ENCODE measurements at places on chromosomes 5 and 9.

- DNase-seq: no peak
Observed at GRCh38 chr9:125579030-125579932, 127.7 kb downstream of the MAPKAP1 start.

DNA sequence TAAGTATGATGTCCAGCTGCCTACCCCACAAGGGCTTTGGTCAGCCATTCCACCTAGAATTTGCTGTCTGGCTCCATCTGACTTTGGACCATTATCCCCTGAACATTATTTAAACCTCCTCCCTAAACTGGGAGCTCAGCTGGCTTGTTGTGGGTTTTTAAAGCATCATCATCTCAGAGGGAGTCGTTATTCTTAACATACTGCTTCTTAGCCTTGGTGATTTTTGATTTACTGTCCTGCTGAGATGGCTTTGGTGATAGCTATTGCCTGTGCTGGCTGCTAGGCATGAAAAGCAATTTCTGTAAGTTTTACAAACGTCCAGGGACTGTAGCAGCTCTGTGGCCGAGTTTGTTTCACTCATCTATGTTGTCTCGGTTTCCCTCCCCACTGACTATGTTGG, 256.1 kb downstream of the NR3C1 start:
- no peak for DNase-seq

DNA sequence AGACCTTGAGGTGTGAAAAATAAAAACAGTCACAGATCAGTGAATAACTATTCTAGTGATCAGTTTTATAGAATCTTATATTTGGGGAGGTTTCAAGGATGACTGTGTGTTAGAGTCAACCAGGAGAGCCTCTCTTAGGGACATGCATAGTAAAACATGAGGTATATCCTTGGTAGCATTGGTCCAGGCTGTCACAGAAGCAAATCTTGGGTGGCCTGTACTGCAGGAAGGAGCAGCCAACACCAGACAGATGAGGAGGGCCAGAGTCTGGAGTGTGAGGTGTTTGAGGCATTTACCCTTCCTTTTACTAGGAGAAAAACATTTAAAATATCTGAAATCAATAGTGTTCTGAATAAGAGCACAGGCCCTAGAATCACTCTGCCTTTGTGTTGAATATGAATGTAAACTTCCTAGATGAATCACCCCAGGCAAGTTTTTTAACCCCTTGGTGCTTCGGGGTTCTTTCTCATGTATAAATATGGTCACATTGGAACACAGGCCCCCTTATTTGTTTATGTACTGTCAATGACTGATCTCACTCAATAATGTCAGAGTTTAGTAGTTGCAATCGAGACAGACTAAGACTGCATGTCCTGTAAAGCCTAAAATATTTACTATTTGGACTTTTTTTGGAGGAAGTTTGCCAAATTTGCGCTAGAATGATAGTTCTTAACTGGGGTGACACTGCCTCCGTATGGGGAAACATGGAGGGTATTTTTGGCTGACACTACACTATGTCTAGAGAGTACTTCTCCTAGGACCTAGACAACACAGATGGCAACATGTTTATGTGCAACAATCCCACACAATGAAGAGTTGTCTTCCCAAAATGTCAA, 416.5 kb upstream of the POU5F2 start:
- no peak for DNase-seq

GRCh38 chr5:61299261-61299681, 32.8 kb upstream of the ZSWIM6 start:
- DNase-seq: no peak

DNA sequence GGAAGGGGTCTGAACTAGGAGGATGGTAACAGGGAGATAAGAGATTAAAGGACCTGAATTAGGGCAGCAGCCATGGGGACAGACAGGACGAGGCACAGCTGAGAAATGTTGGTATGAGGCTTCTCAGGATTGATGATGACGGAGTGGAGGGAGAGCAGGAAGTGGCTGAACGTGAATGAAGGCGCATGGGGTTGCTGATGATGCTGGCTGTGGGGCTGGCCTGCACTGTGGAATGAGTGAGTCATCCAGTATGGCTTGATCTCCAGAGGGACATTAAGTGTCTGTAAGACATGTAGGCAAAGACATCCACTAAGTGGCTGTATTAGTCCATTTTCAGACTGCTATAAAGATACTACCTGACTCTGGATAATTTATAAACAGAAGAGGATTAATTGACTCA, 256.4 kb downstream of the ICE1 start:
- no peak for DNase-seq

DNA sequence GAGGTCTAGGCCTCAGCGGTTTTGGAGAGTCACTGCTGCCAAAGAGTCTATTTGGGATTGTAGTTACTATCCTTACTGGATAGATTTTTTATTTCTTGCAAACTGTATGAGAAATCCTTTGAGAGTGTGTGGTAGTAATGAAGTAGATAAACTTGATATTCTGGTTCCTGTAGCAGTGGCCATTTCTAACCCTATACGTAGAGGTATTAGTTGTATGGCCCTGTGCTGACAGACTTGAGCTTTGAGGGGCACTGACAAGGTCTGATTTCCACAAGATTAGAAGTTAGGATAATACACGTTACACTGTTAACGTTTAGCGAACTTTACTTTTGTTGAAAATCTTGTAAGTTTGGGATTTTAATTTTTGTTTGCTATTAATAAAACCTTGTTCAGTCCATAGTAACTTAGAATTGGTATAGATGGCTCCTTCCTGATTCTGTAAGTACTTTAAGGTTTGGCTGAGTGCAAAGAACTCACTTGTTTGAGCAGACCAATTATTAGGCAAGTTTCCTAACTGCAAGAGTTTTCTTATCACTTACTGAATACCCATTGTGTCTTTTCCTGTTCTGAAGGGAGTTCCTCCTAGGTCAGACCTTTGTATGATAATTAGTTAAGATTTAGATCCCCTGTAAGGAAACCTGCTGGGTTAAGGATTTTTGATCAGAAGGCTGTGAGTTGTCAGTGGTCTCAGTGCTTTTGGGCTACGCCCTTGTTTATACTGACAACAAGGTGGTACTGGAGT, 31.4 kb downstream of the GCNT1 start:
- DNase-seq: no peak

- DNase-seq: no peak
Observed at GRCh38 chr9:120528829-120529228, 51.1 kb downstream of the CDK5RAP2 start.

DNA sequence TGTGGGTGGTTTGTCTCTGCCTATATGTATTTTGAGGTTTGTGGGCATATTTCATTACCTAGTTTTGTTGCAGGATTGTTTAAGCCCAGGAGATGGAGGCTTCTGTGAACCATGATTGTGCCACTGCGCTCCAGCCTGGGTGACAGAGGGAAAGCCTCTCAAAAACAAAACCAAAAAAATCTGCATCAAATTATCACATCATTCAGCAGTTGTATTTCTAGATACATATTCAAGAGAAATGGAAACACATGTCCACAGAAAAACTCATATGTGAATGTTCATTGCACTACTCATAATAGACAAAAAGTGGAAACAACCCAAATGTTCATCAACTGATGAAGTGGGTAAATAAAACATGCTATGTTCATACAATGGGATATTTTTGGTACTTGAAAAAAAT, 29.9 kb downstream of the HSPA4 start:
- DNase-seq: no peak

DNA sequence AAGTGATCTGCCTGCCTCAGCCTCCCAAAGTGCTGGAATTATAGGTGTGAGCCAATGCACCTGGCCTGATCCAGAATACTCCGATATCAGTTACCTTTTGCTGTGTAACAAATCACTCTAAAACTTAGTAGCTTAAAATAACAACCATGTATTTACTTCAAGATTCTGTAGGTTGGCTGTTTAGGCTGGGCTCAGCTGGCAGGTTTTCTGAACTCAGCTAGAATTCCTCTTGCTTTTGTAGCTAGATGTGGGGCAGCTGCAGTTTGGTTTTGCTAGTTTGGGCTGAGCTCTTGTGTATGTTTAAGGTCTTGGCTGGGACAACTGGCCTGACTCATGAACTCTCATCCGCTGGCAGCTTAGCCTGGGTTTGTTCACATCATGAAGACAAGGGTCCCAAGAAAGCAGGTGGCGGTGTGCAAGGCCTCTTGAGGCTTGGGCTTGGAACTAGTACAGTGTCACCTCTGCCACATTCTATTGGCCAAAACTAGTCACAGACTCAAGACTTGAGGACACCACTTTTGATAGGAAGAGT, 138.3 kb upstream of the SHB start:
- no peak for DNase-seq

- no peak for DNase-seq
Observed at GRCh38 chr5:64688965-64689364, 1.3 kb upstream of the SHISAL2B start.

- DNase-seq: no peak
Observed at GRCh38 chr5:119789406-119790117, 160.2 kb downstream of the FAM170A start.

DNA sequence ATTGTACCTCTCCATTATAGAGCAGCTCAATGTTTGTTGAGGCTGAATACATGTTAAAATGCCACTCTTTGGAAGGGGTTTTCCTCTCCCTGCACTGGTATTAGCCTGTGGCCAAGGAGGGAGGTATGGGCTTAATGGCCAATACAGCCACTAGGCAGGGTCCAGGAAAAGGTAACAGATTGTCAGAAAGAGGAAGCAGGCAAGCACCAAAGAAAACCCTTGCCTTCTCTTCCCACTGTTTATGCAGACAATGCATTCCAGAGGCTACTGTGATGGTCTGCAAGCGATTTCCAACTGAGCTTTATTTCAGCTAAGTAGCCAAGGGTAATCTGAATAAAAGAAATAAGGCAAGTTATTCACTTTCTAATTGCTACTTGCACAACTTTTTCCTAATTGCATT, 95.3 kb upstream of the SLC27A6 start:
- no peak for DNase-seq

DNA sequence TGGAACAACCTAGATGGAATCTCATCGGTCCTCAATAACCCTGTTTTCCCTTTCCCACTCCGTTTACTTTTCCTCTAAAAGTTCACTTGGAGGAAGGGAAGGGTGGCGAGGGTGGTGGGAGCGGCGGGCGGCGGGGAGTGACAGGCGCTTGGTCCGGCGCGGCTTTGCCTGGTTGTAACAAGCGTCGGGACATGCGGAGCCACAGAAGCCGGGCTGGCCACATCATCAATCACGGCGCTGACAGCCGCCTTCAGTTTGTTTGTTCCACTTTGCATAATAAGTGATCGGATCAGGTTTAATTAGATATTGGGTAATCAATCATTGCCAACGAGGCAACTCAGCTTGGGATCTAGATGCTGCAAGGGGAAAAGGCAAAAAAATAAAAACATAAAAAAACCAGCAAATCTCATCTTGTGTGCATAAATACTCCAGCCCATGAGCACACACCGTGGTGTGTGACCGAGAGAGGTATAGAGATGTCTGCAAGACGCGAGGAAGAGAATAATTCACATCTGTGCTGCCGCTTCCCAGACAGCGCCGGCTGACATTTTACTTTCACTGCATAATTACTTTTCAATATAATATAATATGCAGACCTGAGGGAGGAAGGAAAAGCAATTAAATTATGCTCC, 396.2 kb upstream of the IRX4 start:
- DNase-seq: no peak

- DNase-seq: no peak
Observed at GRCh38 chr5:123104607-123105006, 15.6 kb downstream of the PRDM6 start.

- no peak for DNase-seq
Observed at GRCh38 chr5:78008356-78008967, 232.3 kb upstream of the TBCA start.

DNA sequence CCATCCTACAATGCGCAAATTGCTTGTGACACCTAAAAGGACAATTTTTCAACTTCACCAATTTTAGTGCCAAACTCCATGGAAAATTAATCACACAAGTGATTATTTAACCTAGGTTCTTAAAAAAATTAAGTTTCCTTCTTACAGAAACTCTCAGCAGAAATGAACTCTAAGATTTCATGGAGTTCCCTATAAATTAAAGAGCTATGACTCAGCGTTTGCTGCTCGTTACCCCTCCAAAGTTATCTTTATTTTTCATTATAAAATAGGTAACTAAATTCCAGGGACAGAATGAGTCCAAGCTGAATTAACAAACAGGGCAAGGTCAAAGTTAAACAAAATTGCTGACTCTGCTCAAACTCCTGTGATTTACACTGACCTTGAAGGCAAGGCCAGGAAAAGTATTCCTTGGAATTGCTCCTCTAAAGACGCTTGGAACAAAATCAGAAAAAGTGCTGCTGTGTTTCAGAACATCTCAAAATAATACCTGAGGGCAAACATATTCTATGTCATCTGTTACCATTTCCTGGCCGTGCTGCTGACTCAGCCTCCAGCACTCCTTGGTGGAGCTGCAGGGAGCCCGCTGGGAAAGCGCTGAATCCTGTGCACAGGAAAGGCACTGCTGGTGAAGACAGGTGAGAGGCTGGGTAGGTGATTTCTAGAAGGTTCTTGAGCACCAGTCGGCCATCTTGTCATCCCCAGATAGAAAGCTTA, 2.5 kb upstream of the CMBL start:
- DNase-seq: no peak

DNA sequence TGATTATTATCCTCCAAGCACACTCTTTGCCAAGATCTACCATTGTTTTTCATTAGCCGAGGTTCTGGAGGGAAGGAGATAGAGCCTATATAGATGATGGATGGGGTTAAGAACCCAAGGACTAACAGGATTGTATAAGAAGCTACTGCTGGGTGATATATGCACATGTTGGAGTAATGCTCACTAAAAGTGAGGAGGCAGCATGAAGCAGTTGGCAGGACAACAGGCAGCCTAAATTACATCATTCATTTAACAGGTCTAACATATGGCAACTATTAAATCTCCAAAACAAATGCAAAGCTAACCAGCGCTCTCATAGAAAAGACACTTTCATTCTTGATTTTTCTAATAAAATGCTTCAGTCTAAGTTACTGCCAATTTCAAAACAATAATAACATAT, 293.2 kb downstream of the EPB41L4A start:
- DNase-seq: no peak

GRCh38 chr5:131634666-131634995, 398 bp downstream of the RAPGEF6 start:
- DNase-seq: peak; percentile 61

DNA sequence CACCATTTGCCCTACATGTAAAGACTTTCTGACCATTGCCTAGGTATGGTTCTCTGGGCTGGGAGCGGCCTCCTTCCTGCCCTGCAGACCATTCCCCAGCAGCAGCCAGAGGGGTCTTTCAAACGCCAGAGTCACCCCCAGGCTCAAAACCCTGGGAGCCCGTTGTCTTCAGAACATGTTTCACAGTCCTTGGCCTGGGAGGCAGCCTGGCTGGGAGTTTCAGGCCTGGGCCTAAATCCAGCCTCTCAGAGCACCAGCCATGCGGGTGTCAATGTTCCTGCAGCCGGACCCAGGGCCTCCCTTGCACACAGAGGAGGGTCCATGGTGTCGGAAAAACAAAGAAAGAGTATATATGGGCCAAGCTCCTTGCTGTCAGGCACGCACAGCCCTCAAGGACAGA, 145.2 kb upstream of the FOXD4L5 start:
- no peak for DNase-seq

- no peak for DNase-seq
Observed at GRCh38 chr5:40738502-40738901, 17.3 kb downstream of the TTC33 start.

Data from stimulated activated CD4-positive, alpha-beta T cell treated with anti-CD3 and anti-CD28 coated beads, Interleukin-2, amount 100 ng/mL, for 24 hours (primary cell).